ENCODE measurements at places on chromosomes 5 and 9.

DNA sequence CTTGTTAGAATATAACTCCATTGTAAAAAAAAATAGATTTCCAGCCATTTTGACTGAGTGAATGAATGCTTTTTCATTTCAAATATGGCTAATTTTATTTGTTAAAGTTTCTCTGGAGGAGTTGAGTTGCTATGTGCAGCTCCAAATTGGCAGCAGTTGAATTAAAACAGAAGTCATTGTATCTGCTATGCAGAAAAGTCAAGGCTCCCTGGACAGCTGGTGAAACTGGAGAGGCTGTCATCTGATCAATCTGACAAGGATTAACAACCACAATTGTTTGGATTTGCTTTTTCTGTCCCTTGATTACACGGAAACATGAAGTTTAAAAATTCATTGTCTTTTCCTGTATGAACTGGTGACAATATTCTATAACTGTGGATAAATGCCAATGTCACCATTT is 713.9 kb downstream of the EFNA5 start:
- DNase-seq, result no peak

- DNase-seq, result no peak
These were observed at the start of gene BASP1 for GRCh38 chr5:17217493-17218352. Gene BASP1, plus strand, starts transcription at chr5:17217631. Its CDS starts 57,586 bp downstream, at chr5:17275217.

DNA sequence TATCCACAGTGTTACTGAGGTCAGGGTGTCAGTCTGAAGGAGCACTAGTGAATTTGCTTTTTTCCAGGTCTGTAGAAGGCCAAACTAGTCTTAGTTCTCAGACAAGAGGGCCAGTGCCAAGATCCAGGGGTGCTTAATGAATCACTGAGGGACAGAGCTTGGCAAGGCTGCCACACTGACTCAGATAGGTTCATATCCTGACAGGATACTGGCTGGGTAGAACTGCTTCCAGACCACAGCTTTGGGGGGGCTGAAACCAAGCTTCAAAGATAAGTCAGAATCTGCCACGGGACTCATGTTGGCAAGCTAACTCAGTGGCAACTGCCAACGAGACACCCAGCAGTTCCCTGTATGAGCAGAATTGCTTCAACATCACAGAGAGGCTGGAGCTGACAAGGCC is 1125.4 kb downstream of the EFNA5 start:
- DNase-seq, result no peak

DNA sequence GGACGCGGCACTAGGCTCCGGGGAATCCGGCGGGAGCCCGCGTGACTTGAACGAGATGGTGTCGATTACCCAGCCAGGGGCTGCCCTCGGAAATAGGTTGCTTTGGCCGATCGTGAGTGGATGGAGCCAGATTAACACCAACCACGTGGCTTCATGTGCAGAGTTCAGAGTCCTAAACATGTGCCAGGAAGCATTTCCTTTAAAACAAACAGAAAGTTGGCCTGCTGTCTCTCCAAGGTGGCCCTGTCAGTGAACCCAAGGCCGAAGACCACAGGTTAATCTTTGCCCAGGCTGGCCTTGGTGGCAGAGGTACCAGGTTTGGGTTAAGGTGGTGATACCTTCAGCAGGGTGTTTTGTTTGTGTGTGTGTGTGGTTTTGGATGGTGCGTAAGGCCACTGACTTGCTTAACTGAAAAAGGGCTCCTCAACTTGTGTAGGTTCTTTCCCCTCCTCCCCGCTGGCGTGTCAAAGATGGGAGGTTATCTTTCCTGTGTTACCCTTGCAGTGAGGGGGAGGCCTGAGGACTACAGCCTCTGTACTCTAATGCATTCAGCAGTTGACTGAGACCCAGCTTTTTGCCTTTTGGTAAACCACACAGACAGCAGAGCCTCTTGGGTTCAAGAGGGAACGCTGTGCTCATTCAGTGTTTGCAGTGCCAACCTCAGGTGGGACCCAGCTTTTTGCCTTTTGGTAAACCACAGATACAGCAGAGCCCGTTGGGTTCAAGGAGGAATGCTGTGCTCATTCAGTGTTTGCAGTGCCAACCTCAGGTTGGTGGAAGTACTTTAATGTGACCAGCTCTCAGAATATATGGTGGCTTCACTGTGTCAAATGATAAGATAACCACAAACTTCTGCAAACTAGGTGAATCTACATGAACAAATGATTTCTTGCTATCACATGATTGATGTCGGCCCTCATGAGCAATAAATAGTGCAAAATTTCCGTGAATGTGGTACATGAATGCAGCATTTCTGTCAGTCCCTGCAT is 1.4 kb downstream of the IQGAP2 start:
- peak; percentile 32 for DNase-seq

GRCh38 chr9:101387871-101388506 is 3.2 kb upstream of the BAAT start:
- DNase-seq, result no peak

GRCh38 chr5:142439207-142439860 is 114.5 kb upstream of the SPRY4 start:
- no peak for DNase-seq

- no peak for DNase-seq
These were observed 68.2 kb upstream of the EGFLAM start for GRCh38 chr5:38190111-38190510.

GRCh38 chr9:35106343-35106730 is 3.4 kb upstream of the STOML2 start:
- no peak for DNase-seq

- DNase-seq, result no peak
These were observed at the start of gene NTNG2 for GRCh38 chr9:132161743-132162184. Gene NTNG2, plus strand, starts transcription at chr9:132162058. Its CDS starts 4,774 bp downstream, at chr9:132166832.

DNA sequence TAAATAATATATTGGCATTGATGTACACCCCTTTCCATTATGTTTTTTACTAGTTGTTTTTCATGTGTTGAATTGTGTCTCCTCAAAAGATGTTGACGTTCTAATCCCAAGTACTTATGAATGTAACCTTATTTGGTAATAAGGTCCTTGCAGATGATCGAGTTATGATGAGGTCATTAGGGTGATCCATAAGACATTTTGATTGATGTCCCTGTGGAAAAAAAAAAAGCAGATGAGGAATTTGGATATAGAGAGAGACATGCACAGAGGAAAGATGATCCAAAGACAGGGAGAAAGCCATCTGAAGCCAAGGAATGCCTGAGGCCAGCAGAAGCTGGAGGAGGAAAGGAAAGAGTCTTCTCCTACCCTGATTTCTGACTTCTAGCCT is 632.7 kb downstream of the TLR4 start:
- DNase-seq, result no peak

- no peak for DNase-seq
These were observed 2.6 kb downstream of the OLFML2A start for GRCh38 chr9:124779368-124780059.

DNA sequence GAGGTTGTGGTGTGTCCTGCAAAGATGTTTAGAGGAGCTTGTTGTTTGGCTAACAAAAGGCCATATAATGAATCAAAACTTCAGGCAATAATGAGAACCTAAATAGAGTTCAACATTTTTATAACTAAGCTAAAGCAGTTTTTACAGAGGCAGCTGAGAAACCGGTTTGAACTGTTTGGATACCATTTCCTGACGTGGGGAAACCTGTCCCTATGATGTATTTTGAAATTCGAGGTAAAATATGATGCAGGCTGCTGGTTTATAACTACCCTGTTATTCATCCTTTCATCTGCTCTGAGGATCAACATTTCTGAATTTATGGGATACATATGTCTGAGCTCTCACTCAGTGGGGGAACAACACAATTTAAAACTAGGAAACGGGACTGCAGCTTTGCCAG is 289.5 kb upstream of the IRX2 start:
- DNase-seq, result no peak

DNA sequence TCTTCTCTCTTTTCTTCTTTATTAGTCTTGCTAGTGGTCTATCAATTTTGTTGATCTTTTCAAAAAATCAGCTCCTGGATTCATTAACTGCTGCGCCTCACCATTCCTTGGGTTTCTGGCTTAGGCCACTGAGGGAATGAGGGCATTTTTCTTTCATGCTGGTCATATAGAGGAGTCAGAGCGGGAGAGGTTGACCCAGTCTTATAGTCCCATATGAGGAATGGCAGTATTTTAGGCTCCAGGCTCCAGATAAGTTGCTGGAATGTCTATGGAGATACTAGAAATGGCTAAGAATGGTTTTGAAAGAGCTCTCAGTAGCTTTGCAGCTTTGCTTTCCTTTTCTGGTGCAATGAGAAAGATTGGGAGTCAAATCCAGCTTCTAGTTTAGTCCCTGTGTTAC is 58.2 kb downstream of the GALNT10 start:
- no peak for DNase-seq

DNA sequence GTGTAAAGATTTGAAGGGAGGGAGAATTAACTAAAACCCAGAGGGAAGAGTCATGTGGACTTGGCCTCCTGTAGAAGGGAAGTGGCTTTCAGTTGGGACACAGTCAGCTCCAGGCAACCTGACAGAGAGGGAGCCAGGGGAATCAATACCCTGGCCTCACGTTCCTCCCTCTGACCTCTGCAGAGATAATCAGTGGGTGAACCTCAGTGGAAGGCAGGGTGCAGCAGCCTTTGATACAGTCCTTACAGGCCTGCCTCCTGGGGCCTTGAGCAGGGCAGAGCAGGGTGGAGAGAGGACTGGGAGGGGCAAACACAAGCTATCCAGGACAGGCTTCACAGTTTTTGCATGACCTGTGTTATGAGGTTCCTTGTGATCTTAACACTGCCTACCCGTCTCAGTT is 61.9 kb upstream of the GPBP1 start:
- DNase-seq, result no peak

DNA sequence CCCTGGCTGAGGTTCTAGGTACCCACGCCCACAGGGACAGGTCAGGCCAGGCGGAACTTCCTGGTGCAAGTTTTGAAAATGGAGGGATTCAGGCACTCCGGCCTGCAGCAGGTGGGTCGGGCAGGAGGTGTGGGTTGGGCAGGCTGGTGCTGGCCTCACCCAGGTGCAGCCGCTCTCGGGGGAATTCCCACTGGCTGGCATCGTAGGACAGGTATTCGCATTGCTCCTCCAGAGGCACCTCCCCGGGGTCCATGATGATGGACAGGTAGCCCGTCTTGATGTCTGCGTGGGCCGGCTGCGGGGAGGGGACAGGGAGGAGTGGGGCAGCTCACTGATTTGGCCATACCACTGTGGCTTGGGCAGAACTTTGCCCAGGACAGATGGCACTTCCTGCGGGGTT is 28.7 kb upstream of the SCGB3A1 start:
- DNase-seq, result no peak

GRCh38 chr5:18920966-18921365 is 1067.0 kb downstream of the CDH18 start:
- DNase-seq, result no peak

DNA sequence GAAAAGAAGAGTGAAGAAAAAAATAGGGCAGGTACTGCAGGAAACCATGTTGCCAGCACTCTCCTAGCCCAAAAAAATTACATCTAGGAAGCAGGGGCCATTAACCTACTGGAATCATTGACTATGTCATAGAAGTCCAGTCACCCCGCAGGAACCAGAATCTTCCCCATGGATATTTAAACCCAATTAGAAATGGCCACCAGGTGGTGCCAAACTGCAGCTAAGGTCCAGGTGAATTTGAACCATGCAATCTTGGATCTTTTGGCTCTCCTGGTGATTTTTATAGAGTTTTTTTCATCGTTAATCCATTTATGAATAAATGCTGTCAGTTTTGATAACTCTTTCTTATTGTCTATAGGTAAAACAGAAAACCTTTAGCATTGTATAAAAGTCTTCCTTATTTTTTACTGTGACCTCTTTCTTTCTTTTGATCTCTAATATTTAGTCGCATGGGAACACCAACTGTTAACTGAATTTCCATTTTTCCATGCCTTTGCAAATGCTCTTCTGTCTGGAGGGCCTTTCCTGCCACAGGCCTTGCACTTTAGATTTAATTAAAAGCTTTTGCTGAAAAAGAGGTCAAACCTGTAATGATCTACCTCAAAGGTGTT is 147.5 kb upstream of the FGF10 start:
- DNase-seq, result no peak

DNA sequence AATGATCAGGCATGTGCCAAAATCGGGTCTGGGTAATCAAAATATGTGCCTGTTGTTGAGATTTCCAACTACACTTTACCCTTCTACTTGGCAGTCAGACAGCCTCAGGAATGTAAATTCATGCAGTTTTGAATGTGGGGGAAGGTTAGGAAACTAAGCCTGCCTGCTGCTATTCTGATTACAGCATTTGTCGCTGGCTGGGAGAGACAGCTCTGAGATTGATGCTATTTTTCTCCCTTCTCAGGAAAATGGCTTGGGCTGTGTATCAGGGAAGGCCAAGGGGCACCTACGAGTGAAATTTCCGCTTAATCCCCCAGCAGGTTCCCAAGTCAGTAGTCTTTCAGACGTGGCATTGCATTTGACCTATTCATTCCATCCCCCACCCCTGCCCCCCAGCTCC is 3.6 kb upstream of the RGS7BP start:
- no peak for DNase-seq

- DNase-seq, result no peak
These were observed 482.6 kb downstream of the PTPRD start for GRCh38 chr9:10130061-10130675.

GRCh38 chr5:16784843-16785791 is 151.0 kb downstream of the MYO10 start:
- DNase-seq, result no peak

DNA sequence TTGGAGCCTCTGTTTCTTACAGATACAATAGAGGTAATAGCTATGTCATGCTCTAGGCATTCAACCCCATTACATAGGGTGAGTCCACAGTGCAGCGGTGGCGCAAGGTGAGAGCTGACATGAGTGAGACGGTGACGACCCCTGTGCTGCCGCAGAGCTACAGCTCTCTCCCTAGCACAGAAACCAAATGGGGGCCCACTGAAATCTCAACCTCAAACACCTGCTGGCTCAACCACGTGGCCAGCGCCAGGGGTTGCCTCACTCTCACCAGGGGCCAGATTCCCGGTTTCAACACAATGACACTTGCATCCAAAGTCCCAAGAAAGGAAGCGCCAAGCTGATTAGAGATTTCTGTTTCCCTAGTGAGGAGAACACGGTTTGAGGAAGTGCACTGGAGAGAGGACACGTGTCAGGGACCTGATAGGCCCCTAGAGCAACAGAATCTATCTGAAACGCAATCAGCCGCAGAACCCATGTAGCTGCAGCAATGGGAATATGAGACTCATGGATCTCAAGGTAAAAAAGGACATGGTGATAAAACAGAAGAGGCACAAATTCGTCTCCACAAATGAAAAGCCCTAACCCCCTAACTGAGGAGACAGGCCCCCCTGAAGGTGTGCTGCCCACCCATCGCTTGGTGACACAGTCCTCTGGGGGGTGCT is 114.3 kb downstream of the CRB2 start:
- no peak for DNase-seq

DNA sequence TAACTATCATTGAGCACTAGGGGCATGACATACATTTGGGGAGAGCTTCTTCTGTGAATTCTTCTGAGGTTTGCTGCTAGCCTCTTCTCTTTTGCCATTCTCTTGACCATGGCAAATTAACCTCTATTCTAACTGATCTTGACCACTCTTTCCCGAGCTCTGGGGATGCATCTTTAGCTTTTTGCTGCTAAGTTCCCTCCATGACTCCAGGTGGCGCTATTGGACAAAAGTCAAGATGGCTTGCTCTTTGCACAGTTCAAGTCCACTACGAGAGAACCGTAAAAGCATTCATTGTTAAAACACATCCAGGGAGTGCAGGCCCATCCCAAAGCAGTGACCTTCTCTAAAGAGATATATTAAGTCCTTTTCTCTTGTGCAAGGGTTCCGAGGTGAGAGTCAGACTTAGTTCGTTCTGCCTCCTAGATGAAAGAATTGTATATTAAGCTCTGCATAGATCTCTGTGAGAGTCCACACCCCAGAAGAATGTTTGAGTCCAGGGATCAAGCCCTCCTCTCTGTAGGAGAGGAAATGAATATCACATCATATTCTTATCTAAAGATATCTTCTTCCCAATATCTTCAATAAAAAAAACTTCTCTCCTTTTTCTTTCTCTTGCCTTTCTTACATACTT is 1152.9 kb upstream of the CDH6 start:
- DNase-seq, result no peak

GRCh38 chr5:51466214-51466613 is 83.0 kb downstream of the ISL1 start:
- no peak for DNase-seq

Data from stimulated activated CD4-positive, alpha-beta T cell treated with anti-CD3 and anti-CD28 coated beads, TNF-alpha, amount 100 ng/mL, for 1 hour (primary cell).